ENCODE measurements at places on chromosomes 3 and 15.

DNA sequence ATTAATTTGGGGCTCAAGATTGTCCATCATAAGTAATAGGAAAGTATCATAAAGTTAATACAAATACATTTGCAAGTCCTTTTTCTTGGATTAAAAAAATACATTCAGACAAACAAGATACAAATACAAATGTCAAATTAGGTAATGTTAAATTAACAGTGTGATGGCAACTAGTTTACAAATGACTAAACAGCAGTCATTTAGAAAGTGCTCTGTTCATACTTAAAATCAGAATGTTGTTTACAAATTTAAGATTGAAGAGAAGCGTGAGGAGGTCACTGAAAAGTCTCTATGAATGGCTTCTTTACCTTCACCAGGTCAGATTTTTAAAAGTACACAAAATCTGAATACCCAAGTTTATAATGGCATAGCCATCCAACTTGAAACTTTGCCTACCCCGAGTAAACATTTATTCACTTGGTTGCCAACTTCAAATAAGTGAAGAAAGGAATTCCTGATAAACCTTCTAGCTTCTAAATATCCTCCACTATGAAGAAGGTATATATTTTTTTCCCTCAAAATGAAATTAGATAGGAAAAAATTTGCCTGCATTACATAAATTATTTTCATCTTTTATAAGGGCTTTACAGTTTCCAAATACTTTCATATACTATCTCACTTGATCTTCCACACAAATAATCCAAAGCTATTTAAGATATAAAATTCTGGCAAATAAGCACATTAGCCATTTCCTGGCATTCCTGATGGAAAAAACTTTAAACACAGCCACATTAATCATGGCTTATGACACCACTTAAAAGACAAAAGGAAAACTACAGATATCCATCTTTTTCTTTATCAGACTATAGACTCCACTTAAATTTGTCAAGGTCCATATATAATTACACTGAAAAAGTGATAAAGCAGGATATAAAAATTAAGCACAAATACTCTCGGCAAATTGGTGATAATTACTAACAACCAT, 11.5 kb upstream of the NEK10 start:
- DNase-seq: no peak

DNA sequence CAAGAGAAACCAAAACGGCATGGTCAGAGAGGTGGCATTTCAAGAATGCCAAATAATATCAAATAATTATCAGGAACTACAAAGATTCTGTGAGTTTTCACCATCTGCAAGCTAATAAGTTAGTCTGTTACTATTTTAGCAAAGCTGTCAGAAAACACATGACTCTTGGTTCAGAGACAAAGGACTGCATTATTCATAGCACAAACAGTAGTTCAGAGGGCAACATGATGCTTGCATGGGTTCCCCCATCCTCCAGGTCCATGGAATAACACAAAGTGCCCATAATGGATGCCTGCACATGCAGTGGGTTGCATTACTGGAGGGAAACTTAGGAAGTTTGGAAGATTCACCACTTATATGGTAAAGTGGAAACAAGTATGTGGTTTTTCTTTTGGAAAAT, 228.8 kb upstream of the ALCAM start:
- DNase-seq: no peak

DNA sequence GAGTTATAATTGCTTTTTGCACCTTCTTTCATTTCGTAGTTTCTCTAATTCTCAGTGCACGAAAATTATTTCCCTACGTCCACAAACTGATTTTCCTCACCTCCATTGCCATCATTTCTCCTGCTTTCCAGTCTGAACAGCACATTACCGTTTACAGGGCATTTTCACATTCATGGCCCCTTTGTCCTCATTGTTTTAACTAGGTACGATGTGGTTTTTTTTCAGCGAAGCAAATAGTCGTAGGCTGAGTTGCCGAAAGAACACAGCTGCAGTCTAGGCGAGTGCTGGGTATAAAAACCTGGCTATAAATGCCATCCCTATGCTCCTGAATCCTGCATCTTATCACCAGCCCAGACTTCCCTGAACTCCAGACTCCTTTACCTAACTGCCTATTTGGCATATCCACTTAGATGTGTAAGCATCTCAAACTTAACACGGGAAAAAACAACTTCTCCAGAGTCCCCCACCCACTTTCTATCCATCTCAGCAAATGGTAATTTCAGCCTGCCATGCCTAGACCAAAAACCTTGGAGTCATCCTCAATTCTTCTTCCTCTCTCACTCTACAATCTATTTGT, 691 bp upstream of the FSIP1 start:
- peak; percentile 20 for DNase-seq

- no peak for DNase-seq
Measured at GRCh38 chr15:60941448-60941847, 287.7 kb downstream of the RORA start.

GRCh38 chr15:61038387-61038786, 190.7 kb downstream of the RORA start:
- DNase-seq: peak; percentile 25
